ENCODE measurements at places on chromosomes 7 and 10.
A peak's percentile ranks its signal among the peaks of the same experiment; 100 is the strongest.

DNA sequence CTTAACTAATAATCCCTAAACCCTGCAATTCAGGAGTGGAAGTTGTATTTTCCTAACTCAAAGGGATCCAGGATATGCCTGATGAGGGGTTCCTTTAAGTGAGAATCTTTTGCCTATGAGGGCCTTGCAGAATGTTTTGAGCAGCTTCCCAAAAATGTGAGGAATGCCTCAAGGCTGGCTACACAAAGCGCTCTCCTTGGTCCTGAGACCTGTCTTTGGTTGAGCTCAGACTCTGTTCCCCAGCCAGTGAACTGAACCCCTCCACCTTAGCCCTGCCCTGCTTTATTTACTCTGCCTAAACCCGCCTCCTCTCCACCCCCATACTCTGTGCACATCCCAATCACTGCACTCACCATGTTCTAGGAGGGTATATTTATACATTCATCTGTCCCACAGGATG lies 108.6 kb downstream of the NRCAM start:
- DNase-seq: no peak

- no peak for DNase-seq
Observed at GRCh38 chr7:78296644-78297371, 498.2 kb downstream of the PHTF2 start.

GRCh38 chr7:150963707-150964559 lies 14.2 kb downstream of the KCNH2 start:
- no peak for DNase-seq

DNA sequence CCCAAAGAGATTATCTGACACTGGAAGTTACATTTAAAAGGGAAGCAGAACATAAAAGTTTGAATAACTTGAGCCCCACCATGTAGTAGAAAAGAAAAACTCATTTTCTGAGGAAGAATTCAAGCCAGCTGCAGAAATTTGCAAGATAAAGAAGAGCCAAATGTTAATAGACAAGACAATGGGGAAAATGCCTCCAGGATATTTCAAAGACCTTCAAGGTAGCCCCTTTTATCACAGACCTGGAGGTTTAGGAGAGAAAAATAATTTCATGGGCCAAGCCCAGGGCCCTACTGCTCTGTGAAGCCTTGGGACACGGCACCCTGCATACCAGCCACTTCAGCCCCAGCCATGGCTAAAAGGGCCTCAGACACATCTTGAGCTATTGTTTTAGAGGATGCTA lies 18.4 kb upstream of the AKR1C1 start:
- no peak for DNase-seq

GRCh38 chr7:133053321-133053891 lies 28.5 kb downstream of the CHCHD3 start:
- no peak for DNase-seq

DNA sequence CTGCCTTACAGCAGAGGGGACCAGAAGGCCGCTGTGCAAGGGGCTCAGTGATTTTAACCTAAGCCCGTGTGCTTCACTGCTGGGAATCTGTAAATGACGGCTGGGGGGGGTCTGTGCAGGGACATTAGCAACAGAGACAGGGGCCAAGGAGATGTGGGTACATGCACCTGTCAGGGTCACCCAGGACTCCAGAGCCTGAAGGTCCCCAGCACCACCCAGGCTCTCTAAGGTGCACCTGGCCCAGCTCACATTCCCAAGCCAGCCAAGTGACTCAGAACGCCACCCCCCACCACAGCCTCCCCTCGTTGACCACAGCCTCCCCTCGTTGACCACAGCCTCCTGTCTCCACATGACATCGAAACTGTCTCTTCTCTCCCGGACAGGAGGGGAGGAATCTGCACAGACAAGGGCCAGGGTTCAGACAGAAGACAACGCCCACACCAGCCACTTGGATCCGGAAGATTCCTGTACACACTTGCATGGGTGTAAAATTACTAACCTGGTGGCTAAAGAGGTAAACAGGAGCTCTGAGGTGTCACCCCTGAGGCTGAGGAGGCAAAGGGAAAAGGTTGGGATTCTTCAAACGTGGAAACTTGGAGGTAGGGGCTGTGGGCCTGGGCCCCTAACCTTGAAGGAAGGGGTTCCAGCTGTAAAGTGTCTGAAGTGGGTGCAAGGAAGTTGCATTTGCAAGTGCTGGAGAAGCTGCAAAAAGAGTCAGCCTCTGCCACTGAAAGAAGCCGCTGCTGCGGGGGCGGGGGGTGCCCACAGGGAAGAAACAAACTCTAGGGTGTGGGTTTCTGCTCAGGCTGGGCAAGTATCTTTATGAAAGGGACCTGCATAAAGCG lies 27.0 kb downstream of the CALML3 start:
- DNase-seq: peak; percentile 53

- DNase-seq: no peak
Observed at GRCh38 chr7:157396316-157397035, 59.7 kb downstream of the DNAJB6 start.

DNA sequence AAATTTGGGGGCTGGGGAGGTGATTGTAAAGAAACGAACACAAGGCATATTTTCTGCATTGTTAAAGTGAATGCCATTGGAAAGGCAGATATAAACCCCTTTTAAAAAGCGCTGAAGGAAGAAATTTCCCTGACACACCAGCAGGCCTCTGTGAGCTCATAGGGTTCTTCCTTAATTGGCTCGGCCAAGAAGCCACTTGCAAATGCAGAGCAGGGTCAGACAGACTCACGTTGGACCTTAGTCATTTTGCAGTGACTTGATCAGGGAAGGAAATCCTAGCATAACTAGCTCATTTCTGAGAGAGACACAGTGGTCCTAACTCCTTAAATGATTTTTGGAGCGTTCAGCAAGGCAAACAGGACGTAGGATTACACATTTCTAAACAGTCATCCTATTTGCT lies 1461.4 kb downstream of the GATA3 start:
- DNase-seq: no peak

DNA sequence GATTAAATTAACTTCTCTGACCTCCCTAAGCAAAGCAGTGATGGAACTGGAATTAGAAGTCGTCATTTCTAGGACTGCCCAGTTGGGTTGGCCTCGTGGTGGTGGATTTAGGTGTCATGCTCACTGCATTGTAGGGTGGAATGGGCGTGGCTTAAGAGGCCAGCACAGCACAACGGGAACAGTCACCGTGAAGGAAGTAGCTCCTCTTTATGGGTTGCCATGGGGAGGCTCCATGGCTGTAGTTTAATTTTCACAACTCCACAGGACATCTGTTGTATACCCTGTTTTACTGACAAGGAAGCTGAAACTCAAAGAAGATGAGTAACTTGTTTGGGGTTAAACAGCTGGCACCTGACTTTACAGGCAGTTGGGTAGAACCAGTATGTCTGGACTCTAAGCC lies 208.3 kb downstream of the CELF2 start:
- peak; percentile 33 for DNase-seq

GRCh38 chr10:13820119-13820963 lies 233.6 kb downstream of the PRPF18 start:
- DNase-seq: no peak

DNA sequence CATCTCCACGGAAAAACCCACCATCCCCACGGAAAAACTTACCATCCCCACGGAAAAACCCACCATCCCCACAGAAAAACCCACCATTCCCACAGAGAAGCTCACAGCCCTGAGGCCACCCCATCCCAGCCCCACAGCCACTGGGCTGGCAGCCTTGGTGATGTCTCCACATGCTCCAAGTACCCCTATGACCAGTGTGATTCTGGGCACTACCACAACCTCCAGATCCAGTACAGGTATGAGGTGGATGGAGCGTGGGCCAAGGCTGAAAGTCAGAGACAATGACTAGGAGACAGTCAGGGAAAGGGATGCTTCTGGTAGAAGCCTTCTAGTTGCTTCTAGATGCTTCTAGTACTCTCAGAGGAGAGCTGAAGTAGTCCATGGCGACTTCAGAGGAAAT lies 19.6 kb downstream of the ZAN start:
- DNase-seq: no peak

GRCh38 chr7:30116771-30117170 lies 18.0 kb upstream of the MTURN start:
- no peak for DNase-seq

GRCh38 chr7:130363026-130363847 lies 17.1 kb upstream of the CPA1 start:
- DNase-seq: no peak

GRCh38 chr10:88129013-88129412 lies 265.6 kb downstream of the PTEN start:
- DNase-seq: no peak

DNA sequence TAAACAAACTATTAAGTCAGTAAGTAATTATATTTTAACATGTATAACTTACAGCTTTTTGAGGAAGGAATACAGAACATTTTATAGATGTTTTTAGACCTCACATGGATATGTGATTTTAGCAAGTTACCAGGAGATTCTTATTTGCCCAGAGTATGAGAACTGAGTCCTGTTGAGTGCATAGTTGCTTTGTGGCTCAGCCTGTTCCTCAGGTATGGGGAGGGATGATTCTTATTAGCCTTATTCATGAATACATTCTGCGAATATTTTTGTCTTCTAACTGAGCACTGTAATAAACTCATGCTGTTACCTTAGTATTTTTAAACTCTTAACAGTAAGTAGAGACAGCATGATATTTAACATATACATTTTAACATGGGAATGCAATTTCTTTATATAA lies 17.9 kb downstream of the BTAF1 start:
- no peak for DNase-seq

GRCh38 chr7:152025077-152025936 lies at the start of gene GALNT11:
GALNT11 (plus strand) TSS chr7:152025674; CDS start chr7:152094228, 68,554 bp downstream.
- peak; percentile 67 for DNase-seq

DNA sequence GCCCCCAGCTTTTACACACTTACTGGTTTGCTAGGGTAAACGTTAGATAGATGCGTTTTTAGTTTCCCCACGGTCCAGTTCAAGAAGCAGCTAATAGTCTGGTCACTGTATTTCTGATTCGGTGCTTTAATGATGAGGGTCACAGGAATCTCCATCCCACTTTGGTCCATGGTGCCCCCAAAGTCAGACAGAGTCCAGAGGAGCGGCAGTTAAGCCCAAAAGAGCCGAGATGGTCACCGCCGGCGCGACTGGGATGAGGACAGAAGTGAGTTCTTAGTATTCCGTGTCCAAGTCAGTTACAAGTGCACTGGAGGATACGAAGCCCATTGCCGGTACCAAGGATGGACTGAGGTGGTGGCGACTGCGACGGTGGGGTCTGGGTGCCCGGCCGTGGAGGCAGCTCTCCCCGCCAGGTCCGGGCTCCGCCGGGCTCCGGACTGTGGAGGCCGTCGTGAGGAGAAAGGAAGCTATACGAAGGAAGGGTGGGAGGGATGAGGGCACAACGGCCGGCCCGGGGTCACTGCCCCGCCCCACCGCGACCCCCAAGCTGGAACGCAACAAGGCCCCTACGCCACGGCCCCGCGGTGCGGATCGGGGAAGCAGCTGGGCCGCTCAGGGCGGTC lies 663 bp downstream of the HERPUD2 start:
- DNase-seq: no peak

DNA sequence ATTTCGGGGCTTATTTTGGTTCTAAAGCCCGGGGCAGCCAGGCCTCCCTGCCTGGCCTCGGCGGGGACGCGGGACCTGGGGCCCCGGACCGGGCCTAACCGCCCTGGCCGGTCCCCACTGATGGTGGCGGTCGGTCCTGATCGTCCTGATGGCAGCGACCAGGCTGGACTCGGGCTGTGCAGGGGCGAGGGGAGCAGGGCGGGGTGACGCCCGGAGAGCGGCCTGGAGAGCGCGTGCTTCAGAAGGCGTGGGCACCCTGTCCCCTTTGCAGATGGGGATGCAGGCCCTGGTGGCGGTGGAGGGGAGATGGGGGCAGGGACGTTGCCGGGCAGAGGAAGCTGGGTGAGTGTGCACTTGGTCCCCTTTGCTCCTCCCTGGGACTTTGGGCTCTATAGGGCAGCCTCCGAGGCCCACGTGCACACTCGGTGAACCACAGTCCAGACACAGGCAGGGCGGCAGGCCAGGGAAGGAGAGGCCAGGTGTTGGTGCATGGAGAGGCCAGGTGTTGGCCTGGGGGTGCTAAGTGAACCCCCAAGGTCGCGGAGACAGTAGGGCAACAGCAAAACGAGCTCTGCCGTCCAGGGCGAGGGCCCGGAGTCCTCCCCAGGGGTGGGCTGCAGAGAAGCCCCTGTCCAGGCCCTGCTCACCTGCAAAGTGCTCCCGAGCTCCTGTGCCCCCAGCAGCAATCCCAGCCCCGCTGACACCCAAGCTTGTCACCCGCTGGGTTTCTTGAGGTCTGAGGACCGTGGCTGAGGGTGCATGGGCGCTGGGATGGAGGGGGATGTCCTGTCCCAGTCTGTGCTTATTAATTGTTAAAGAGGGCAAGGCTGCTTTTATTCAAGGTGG lies 42.4 kb upstream of the FAM20C start:
- peak; percentile 21 for DNase-seq

GRCh38 chr10:109859221-109859620 lies 64.1 kb downstream of the XPNPEP1 start:
- DNase-seq: no peak

DNA sequence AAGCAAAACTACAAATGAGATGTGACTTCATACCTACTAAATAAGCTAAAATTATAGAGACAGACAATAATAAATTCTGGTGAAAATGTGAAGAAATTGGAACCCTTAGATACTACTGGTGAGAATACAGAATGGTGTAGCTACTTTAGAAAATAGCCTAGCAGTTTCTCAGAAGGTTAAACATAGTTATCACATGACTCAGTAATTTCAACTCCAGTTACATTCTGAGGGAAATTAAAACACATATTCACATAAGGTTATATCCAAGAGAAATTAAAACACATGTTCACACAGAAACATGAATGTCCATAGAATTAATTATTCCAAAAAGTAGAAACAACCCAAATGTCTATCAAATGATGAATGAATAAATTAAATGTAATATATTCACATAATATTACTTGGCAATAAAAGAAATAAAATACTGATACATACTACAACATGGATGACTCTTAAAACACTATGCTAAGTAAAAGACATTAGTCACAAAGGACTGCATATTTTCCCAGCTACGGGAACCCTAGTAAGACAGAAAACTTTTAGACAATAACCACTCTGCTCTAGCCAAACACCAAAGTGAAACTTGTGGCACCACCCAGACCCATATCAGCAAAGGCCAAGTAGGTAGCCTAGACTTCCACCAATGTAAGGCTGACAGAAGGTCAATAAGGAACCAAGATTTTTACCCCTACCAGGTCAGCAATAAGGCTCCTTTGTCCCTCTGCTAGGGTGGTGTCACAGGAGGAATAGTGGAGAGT lies 25.1 kb downstream of the SLC25A40 start:
- DNase-seq: no peak

DNA sequence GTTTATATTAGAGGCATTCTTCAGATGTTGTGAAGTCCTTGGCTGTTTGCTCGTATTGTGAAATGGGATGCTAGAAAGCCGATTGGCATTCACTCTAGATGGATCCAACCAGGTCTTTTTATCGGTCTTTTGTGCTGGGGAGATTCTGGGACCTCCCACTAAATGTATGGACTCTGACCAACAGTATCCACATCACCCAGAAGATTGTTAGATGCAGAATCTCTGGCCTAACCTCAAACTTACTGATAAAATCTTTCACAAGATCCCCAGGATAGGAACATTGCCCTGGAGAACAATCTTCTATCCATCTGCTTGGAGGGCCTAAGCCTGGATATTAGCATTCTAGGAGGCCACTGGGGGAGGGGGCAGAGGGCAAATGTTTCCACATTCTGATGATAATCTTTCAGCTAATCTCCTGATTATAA lies 160.9 kb downstream of the PLXDC2 start:
- no peak for DNase-seq
